NCI-H1105 (cell line): ENCODE measurements at places on chromosomes 12 and 14.

DNA sequence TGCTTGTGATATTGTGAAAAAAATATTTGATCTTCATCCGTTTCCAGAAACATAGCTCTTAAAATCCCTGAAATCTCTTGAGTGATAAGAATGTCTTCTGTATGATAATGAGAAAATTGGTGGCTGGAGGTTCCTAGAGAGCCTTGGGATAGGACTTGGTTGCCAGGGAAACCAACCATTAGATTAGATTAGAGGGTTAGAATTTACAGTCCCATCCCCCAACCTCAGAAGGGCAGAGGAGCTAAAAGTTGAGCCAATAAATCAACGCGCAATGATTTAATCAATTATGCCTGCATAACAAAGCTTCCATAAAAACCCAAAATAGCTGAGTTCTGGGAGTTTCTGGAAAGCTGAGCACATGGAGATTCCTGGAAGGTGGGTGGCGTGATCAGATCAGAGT is 10.6 kb downstream of the SEL1L start:
- no peak for DNase-seq

GRCh38 chr12:27593266-27593665 is 69.3 kb downstream of the PPFIBP1 start:
- no peak for DNase-seq

- DNase-seq, result no peak
These were observed 253.0 kb downstream of the SNAPC1 start for GRCh38 chr14:62015243-62015642.

- DNase-seq, result no peak
These were observed 7.0 kb downstream of the VCPKMT start for GRCh38 chr14:50109342-50109741.

- DNase-seq, result no peak
These were observed 34.1 kb downstream of the ERGIC2 start for GRCh38 chr12:29346769-29347421.

DNA sequence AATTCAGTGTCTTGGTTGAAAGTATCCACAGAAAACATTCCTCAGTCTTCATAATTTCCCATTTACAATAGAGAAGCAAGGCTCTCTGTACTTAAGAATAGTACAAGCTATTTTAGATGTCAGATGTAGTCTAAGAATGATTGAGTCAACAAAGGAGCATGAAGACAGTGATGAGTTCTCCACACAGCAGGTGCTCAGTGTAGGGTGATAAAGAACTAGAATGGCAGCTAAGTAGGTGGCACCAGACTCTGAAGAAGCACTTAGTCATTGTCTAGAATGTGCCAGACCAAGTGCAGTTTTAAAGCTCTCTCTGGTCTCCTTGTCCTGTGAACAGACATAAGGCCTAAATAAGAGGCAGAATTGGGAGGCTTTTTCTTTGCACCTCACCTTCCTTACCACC is 504.6 kb downstream of the NRXN3 start:
- no peak for DNase-seq

GRCh38 chr12:92242907-92243306 is 97.3 kb upstream of the BTG1 start:
- no peak for DNase-seq

DNA sequence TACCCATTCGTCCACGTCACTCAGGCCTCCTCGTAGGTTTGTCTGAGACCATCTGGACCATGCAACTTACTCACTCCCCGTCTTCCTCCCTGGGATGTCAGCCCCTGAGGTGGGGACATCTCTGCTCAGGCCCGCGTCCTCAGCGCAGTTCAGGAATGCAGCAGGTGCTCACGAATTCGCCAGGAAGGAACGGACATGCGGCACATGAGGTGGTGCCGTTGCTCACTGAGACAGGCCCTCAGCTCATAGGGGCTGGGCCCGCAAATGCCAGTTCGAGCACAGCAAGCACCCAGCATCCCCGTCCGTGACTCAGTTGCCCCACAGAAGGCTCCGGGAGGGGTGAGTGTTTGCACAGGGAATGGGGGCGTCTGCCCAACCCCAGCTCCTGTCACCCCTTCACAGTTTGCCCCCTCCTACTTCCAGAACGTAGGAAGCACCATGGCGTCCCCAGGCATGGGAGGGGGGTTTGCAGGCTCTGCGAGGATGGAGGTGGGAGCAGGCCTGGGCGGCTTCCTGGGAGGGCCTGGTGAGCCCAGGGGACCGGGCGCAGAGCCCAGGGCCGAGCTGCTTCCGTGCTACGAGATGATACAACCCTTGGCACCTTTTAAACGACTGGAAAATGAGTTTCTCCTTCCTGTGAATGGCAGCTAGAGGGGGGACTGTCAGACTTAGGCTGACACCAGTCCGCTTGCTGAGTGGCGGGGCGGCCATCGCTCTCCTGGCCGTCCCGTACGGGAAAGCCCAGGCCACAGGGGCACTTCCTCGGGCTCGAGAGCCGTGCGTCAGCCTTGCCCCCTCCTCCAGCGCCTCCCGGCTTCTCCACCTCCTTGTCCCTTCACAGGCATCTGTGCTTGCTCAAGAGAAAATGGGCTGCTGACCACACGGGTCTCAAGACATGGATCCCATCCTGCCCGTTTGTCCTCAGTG is 6.9 kb downstream of the GALNT9 start:
- DNase-seq, result no peak

DNA sequence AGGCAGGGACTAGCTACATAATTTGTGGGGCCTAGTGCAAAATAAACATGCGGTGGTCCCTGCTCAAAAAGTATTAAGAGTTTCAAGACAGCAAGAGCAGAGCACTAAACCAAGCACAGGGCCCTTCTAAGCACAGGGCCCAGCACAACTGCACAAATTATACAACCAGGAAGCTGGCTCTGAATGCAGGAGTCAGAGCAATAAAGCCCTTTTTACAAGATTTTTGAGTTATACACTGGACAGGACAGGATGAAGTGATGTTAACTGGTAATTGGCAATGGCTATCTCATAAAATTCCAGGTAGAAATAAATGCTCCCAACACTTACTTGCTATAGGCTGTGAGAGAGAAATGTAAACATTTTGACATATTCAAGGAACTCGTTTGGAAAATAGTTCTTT is 86.2 kb upstream of the GPHB5 start:
- DNase-seq, result no peak

DNA sequence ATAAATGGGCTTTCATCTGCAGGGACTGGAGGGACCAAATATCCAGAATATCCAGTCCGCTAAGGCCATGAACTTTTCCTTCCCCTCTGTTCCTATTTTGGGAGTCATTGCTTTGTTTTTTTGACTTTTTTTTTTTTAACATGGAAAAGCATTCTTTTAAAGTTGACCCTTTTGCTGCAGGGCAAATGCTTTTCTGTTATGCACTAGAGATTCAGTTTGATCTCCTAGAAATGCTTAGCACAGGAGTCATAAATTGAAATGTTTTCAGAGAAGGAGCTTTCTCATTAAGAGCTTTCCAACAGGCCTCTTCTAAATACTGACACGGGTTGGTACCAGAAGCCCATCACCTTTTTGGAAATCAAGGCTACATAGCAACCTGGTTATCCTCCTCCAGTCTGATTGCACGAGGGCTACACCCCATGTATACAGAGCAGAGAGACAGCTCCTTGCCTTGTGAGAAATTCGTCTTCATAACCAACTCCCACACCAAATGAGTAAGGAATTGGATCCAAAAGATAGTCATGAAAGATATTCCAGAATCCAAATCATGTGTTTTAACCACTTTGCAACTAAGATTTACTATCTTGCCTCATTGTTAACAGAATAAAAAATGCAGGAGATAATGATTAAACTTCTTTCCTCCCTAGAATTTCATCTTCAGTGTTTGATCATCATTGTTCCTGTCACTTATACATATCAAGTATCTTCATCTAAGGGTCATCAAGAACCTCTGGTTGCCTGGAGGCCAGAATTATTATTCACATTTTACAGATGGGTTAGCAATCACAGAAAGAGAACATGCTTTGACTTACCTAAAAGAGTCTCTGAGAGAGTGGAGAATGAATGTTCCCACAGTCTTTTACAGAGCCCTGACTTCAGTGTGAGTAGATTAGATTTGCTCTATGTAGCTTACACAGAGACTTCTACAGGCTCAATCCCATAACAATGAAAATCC is 389.4 kb downstream of the ZFP36L1 start:
- DNase-seq, result no peak

DNA sequence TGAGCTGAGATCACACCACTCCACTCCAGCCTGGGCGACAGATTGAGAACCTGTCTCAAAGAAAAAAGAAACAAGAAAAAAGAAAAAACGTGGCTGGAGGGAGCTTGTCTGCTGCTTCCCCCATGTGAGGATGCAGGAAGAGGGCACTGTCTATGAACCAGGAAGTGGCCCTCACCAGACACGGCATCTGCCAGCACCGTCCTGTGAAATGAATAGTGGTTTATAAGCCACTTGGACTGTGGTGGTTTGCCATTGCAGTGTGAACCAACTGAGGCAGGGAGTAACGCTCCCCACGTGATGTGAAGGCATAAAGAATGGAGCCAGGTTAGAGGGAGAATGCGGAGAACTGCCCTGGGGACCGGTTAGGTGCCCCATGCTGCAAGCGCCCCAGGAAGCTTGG is 4.5 kb upstream of the BRF1 start:
- DNase-seq, result no peak

DNA sequence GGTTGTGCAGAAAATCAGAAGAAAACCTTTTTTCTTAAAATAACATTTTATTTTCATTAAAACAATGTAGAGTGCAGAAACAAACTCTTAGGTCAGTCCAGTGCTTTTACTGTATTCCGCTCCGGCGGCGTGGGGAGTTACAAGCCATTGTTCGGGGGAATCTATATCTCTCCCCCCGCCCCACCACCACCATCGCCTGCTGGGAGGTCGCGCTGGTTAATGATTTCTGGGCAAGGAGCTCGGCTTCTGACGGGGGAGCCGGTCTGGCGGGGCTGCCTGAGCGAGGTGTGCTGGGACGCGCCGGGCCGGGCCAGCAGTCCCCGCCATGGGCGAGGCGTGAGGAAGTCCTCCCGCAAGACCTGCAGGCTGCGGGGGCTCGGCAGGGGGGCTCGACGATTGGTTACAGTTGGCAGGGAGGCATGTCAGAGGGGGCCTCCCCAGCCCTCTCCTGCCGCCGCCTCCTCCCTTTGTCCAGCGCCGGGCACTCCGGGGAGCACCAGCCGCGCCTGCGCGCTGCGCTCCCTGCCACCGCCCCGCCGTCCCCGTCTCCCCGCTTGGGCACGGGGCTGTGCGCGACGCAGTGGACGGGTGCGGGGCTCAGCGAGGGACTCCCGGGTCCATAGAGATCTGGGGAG is 1.0 kb upstream of the DUSP6 start:
- DNase-seq, result peak; percentile 66

DNA sequence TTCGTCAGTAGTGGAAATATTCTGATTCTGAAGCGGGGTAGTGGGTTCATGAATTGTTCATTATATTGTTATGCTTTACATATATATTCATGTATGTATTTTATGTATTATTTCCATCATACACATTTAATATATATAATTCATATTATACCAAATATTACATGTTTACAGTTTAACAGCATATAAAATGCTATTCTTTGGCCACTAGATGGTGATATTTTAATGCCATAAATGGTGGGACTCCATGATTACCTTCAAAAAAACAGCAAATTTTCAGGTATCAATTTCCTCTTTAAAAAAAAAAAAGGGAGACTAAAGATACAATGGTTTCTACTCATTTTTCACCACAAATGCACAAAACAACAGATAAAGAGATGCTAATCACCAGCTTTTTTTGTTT is 41.0 kb downstream of the BDKRB1 start:
- peak; percentile 23 for DNase-seq

GRCh38 chr12:116150001-116150400 is 127.5 kb downstream of the MED13L start:
- DNase-seq, result no peak

- no peak for DNase-seq
These were observed 76.0 kb downstream of the CHGA start for GRCh38 chr14:92998946-92999345.

- no peak for DNase-seq
These were observed 136.3 kb upstream of the PLEKHG7 start for GRCh38 chr12:92566448-92567019.

DNA sequence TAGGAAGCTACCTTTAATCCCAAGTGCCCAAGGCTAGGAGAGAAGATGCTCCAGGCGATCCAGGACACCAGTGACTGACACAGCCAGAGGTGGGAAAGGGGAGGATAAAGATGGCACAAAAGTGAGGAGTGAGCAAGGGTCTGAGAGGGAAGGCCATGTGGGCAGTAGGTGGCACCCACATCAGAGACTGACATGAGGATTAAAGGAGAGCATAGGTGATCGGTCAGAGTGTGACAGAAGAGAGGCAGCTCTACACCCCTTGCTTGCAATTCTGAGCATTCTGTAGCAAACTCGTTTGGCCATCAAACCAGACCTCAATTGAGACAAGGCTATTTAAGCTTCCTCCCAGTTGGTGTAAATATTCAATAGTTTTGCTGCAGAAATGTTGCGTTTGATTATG is 724 bp upstream of the CD27 start:
- DNase-seq, result no peak

- no peak for DNase-seq
These were observed 43.0 kb upstream of the CTDSP2 start for GRCh38 chr12:57889500-57889989.

- DNase-seq, result no peak
These were observed 182.2 kb upstream of the FBXO33 start for GRCh38 chr14:39614297-39614923.

- DNase-seq, result no peak
These were observed 114.3 kb downstream of the FLRT2 start for GRCh38 chr14:85644211-85644610.

DNA sequence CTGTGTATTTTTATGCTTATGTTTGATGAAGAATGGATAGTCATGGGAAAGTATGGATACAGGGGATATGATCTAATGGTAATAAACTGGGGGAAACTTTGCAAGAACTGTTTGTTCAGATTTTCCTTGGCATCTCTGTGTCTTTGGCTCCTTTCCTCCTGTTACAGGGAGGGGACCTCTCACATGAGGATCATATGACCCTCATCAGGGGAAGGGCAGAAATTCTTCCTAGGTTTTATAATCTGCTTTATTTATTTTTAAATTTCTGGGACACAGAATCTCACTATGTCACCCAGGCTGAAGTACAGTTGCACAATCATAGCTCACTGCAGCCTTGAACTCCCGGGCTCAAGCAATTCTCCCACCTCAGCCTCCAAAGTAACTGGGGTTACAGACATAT is 526.5 kb downstream of the CCER1 start:
- no peak for DNase-seq

GRCh38 chr12:127130506-127131124 is 1136.4 kb upstream of the TMEM132C start:
- DNase-seq, result no peak

- DNase-seq, result no peak
These were observed 5.0 kb downstream of the CMKLR1 start for GRCh38 chr12:108333898-108334699.
